T-helper 17 cell (primary cell): ENCODE measurements at places on chromosomes 12 and 14.

DNA sequence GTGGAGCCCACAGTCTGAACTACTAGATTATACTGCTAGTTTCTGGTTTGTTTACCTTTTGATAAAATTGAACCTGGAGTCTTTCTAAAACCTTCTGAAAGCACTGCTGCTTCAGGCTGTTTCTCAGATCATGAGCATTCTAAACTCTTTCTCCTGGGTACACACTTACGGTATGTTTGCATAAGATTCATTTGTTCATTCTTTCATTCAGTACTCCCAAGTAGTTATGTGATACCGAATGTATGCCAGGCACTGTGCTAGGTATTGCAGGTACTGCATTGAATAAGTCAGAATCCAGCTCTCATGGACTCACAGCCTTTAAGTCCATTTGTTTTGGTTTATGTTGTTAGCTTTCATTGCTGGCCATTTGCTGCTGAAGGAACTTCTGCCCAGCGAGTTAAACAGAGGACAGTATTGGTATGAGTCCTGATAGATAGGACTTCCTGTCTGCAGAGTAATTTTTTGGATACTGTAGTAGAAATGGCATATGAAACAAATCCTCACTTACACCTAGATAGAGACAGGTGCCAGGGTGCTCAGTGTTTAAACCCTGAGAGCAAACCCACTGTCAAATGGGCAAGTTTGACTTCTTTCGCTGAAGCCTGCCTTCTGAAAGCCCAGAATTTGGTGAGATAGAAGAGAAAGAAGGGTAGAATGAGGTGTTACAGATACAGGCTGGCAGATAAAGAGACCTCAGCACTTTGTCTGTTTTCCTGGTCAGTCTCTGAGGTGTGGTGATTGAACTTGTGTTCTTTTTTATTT lies 2.1 kb downstream of the SUSD6 start:
- no peak for DNase-seq

DNA sequence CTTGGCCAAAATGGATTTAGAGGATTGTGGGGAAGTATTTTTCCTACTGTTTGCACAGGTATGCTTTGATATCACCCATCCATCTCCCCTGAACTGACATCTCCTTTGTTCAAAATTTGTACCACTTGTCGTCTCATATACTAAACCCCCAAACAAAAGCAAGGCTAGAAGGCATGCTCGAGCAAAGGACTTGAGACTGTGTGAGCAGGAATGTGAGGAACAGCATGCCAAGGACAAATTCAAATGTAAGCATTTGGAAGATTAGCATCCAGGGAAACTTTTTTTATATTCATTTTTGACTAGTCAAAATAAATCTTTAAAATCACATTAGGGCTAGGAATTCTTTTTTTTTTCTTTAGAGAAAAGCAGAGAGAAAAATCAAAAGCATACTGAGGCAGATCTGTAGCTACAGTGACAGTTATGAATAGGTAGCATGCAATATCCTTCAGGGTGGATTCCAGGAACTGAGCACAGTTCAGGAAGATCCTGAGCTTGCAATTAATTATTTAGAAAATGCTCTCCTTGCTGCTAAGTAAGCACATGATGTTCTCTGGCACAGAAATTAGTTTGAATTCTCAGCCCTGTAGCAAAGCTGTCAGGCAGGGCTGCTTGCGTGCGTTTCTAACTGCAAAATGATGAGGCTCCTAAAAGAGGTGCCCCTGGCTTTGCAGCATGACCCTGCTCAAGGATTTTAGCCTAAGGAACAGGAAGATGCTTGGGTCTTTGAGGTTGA lies 327.7 kb downstream of the LRIG3 start:
- no peak for DNase-seq

GRCh38 chr14:20456971-20457370 lies 1.9 kb downstream of the APEX1 start:
- no peak for DNase-seq

- DNase-seq = no peak
Observed at GRCh38 chr12:7444537-7444936, 584 bp upstream of the CD163L1 start.

DNA sequence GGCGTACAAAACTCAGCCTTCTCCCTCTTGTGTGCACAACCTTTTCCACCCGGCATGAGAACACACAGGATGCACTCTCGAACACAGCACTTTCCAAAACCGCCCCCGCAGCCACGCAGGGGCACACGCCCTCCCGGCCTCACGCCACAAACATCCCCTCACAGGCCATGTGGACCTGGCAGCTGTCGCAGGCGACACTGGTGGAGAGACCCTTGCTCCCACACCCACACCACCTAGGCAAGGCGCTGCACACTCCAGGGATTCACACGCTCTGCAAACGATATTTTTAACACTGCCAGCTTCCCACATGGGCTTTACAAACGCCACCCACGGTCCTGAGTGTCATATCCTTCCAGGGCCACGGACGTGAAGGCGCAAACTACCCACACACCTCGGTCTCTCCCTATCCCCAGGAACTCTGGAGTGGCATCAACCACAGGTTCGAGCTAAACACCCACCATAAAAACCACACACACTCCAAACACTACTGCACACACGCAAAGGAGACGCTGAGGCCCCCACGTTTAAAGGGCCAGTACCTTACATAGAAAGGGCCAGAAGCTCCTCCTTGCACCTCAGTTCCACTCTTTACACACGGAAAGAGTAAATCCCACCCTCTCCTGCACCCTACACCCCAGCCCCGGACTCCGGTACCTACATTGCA lies 12.4 kb upstream of the ITGB7 start:
- DNase-seq = no peak

DNA sequence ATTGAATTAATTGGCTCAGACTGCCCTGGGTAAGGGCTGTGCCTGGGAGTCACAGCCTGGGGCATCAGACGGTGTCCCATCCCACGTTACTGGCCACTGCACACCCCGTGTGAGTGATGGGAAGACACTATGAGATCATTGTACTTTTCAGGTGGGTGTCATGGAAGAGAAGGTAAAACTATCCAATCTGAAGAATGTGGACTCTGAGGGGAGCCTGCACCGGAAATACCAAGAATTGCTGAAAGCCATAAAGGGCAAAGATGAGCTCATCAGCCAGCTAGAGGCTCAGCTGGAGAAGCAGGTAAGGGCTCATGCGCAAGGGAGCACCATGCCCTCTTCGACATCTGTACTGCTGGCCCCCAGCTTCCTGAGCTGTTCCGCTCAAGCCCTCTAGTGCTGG lies 24.0 kb downstream of the PLEKHH1 start:
- no peak for DNase-seq

- DNase-seq = no peak
Observed at GRCh38 chr12:28060871-28061270, 88.3 kb upstream of the PTHLH start.

GRCh38 chr14:61203081-61203753 lies 77.9 kb downstream of the TMEM30B start:
- DNase-seq = no peak

- no peak for DNase-seq
Observed at GRCh38 chr12:51389302-51389999, 1.8 kb downstream of the GALNT6 start.

- no peak for DNase-seq
Observed at GRCh38 chr12:56806303-56806702, 43.2 kb downstream of the HSD17B6 start.

DNA sequence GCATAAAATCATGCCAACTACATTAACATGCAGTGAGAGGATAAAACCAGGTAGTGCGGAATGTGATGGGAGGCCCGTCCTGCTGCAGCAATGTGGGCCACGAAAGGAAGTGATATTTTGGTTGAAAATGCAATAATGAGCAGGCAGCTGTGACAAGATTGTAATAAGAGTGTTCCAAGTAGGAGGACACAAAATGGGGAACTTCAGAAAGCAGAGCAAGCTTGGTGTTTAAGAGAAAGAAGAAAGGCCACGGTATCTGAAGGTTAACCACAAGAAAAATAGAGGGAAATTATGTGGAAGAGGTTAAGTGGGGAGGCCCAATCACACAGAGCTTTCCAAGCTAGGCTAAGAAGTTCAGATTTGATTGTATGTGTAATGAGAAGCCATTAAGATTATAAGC lies 34.3 kb downstream of the OVCH1 start:
- DNase-seq = no peak

DNA sequence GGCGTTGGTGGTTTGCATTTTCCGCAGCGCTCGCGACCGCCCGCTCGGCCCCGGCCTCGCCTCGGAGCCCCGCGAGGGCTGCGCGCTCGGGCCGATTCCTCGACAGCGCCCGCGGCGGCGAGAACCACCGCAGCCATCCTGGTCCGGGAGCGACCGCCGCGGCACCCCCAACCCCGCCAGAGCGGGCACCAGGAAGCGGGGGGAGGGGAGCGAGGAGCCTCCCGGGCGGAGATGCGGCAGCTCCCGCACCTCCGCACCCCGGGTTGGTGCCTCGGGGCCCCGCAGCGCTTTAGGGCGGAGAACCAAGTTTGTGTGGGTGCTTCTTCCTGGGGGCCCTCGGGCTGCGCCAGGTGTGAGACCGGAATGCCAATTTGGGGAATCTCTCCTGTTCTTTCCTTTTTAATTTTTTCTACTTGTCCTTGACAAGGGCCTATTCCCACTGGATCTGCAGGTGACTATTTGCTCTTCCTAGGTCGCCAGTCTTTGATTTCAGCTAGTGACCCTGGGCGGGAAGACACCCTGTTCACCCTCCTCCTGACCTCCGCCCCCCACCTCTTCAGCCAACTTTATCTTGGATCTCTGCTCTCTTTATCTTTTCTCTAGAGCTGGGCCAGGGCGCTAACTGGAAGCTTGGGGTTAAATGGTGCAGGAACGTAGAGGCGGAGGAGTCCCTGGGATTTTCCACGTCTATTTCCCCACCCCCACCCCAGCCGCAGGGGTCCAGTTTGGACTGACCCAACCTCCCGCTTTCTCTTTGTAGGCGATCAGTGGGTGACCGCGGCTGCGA lies at the start of gene SOCS2:
Gene SOCS2 (plus strand): TSS at position 751 of the 787 bp plus-strand sequence. CDS start 223 bp downstream, outside the sequence.
- peak; percentile 29 for DNase-seq
